ENCODE measurements at places on chromosomes 11 and 22. TPM values are rescaled to one million over a fixed set of nuclear protein-coding genes. Genes with fewer than 3 reads are reported as not detected.

VPREB1 gene
- total RNA-seq, result not detected

MICAL2 gene
- total RNA-seq, result 128 TPM

DNA sequence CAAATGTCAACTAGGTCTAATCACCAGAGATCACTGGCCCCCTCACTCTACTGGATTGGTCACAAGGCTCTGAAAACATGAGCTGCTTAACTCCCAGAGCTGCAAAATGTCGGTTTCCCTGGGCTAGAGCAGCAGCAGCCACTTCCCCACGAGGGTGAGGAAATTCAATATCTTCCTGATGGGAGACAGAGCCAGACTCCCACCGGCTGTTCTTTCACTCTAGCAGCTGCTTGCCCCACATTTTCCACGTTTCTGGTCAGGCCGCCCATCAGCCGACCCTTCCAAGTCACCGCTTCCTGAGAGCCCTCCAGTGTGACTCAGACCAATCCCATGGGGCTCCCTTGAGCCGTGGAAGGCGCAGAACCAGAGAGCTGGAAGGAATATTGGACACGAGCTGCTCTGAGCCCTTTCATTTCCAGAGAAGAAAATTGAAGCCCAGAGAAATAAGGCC lies 227.0 kb downstream of the ADAMTS15 start:
- peak; percentile 89 for DNase-seq

- no peak for DNase-seq
Observed at GRCh38 chr11:125446279-125446678, 49.8 kb downstream of the FEZ1 start.

SLC5A1 gene
- total RNA-seq, result 81.5 TPM

SYT7 gene
- 39.7 TPM for total RNA-seq

SIK3 gene
- 22.4 TPM for total RNA-seq

KCNJ4 gene
- 7.2 TPM for total RNA-seq

DNA sequence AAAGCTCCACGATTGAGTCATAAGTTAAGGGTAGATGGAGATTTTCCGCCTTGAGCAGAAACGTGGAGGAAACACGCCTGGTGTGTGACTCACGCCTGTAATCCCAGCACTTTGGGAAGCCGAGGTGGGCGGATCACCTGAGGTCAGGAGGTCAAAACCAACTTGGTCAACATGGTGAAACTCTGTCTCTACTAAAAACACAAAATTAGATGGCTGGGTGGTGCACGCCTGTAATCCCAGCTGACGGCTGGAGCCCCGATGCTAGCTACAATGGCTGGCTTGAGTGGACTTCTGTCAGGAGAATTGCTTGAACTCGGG lies 17.3 kb upstream of the DGCR8 start:
- no peak for DNase-seq

GRCh38 chr11:44997566-44997965 lies 46.9 kb upstream of the TP53I11 start:
- no peak for DNase-seq

DNA sequence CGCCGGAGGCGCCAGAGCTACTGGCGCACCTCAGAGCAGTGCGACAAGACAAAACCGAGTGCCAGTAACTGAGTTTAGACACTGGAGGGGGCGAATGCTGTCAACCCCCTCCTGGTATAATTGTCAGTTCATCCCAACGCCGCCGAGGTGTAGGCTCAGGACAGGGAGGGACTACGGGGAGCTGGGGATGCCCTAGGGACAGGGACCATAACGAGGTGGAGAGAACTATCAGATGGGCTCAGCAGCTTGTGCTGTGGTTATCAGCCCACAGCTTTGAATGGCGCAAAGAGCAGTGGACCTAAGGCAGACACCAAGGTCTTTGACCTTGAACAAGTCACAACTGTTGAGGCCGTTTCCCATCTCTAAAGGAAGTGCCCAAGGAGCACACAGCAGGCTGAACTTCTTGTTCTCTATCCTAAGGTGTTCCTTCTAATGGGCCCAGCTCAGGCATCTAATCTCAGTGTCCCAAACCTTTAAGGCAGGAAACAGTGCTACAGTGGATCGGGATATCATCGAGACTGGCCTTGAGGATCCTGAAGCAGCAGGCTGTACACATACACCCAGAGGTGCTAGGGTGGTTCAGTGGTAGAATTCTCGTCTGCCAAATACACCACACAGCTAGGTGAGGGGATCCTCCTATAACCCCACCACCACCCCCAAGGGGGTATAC lies 958 bp upstream of the TUT1 start:
- no peak for DNase-seq

RAC2 gene
- total RNA-seq, result 12.5 TPM

DNA sequence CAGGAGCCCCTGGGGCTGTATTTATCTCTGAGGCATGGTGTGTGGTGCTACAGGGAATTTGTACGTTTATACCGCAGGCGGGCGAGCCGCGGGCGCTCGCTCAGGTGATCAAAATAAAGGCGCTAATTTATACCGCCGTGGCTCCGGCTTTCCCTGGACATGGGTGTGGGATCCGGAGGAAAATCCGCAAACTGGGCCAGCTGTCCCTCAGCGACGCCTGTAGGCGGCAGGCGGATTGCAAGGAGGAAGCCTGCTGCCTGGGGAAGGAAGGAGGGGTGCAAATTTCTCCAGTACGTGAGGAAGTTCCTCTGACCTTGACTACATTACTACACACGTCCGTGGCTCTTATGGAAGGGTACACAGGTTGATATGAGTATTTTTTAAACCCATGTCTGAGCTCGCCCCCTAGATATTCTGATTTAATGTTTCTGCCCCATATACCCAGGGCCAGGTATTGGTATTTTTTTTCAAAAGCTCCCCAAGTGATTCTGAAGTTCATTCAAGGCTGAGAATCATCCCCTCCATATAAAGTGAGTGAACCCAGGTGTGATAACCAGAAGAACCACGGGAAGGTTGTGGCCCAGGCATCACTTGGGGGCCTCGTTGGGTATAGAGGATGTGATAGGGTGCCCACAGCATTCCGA lies 2.8 kb downstream of the MYOD1 start:
- DNase-seq, result no peak

TMPRSS5 gene
- total RNA-seq, result 2.1 TPM

- no peak for DNase-seq
Observed at GRCh38 chr11:45610627-45611026, 54.8 kb downstream of the CHST1 start.

RBM14 gene
- 35.2 TPM for total RNA-seq

DNA sequence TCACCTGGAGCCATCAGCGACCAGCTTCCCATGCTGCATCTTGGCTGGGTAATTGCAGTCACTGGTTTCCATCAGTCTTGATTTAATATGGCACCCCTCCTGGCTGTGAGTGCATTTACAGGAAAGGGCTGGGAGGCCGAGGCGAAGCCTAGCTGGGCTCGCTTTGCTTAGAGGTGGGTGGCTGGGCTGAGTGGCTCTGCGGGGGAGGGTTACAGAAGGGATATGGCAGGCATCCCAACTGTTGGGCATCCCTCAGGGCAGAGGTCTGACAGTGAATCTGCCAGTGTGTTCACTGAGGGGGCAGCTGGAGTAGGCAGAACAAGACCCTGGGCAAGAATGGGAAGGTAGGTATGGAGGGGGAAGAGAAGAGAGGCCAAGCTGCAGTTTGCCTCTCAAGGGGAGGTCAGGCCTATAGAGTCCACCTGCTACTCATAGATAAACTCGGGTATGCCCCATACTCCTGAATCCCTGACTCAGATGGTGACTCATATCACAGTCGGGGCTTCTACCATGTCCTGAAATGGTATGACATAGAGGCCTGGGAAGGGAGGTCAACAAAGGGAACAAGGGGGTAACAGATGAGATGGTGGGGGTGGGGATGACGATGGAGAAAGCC lies 77.5 kb upstream of the PHOX2A start:
- no peak for DNase-seq

OR10A3 gene
- total RNA-seq, result not detected

POU2AF3 gene
- total RNA-seq, result 0.44 TPM

CHRM4 gene
- not detected for total RNA-seq

- no peak for DNase-seq
Observed at GRCh38 chr22:31538815-31539214, 42.5 kb downstream of the SFI1 start.

DNA sequence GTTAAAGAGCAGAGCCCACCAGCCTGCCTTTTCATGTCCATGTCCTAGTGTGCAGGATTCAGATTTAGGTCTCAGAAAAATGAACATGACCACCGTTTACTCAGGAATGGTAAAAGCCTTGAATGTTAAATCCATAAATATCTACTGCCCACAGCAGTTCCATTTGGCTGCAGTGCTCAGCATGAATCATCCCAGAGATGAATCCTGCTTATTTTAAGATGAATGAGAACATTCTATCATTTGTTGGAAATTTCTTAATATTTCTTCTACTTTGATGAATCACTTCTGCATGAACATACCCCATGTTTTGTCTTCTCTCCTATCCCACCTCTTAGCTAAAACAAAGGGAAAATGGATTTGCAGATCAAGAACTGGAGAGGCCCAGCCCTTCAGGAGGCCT lies 47.5 kb upstream of the AQP11 start:
- no peak for DNase-seq

DNA sequence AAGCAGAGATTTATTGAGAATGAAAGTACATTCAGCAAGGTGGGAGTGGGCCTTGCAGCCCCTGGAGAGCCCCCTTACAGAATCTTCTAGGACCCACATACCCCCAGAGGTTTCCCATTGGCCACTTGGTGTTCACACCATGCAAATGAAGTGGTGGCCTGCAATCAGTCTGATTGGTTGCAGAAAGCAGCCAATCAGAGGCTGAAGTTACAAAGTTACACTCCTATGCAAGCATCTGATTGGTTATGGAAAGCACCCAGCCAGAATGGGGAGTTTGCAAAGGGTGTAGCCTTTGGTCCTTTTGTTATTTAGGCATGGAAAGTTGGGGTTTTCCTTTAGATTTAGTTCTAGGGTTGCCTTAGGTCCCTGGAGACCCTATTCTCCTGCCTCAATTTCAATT lies 34.9 kb downstream of the UVRAG start:
- no peak for DNase-seq

DNA sequence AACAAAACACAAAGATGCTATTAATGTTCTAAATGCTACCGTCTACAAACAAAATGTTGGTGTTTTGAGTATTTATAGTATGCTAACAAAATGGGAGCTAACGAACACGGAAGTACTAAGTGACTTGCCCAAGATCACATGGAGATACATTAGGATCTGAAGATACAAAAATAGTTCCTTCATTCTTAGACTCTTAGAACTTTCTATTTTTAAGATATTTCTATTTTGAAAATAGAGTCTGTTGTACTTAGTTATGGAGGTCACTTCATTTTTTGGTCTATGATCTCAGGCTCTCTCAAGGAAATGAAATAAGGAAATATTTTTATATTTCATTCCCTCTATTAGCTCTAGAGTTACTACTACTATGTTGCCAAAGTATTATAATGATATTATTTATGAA lies 64.2 kb downstream of the APOL5 start:
- no peak for DNase-seq

- no peak for DNase-seq
Observed at GRCh38 chr11:61157743-61158142, 3.5 kb downstream of the VPS37C start.

DNA sequence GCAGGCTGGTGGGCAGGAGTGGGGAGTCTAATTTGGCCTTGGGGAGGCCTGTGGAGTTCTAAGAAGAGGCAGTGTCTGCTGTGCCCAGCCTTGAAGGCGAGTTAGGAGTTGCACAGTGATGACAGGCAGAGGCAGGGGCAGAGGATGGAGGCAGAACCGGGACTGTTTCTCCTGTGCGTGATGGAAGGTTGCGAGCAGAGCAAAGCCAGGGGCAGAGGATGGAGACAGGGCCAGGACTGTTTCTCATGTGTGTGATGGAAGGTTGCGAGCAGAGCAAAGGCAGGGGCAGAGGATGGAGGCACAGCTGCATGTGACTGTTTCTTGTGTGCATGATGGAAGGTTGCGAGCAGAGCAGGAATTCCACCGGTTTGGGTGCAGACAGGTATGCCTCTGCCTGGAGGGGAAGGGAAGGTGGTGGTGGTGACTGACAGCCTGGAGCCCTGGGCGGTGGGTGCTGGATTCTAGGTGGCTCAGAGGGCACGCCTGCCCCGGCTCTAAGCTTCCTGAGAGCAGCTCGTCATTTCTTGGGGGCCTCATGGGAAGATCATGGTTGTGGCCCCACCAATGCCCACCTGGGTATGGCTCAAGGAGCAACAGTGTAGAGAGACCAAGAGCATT lies 8.7 kb downstream of the B4GALNT4 start:
- no peak for DNase-seq

- DNase-seq, result peak; percentile 58
Observed at GRCh38 chr22:43993072-43993760, 30.9 kb upstream of the PARVB start.

DNA sequence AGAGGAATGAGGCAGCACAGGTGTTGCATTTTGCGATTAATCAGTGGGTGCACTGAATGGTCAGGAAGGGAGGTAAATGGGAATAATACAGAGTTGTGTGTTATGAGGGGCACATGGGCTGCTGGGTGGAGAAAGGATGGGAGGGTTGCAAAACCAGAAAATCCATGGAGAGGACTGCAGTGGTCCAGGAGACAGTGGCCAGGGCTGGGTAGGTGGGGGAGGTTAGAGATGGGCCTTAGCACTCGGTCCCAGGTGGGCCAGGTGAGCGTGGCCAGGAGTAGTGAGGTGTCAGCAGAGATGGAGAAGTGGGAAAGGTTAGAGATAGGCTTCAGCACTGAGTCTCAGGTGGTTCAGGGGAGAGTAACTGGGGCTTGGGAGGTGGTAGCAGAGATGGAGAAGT lies 399.1 kb upstream of the LARGE1 start:
- no peak for DNase-seq

PLEKHA7 gene
- total RNA-seq, result 23.6 TPM

- DNase-seq, result no peak
Observed at GRCh38 chr11:69460540-69461257, 20.8 kb upstream of the LINC01488 start.

- no peak for DNase-seq
Observed at GRCh38 chr11:12918667-12919066, 90.4 kb upstream of the RASSF10 start.

FAM118A gene
- 20.9 TPM for total RNA-seq

DNA sequence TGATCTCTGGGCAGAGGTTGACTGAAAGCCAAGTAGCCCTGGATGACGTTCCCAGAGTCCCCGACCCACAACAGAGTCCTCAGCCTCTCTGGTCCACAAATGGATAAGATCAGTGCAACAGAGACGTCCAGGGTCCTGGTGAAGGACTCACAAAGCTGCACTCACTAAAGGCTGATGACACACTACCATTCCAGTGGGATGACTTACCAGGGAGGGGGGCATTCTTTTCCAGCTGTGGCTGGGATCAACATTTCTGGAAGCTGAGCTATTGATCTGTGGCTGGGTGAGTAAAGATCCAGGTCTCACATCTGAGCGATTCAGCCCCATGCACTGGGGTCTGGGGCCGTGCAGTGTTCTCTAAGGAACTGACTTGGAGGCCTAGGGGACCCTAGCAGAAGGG lies 296.2 kb downstream of the NTM start:
- no peak for DNase-seq

MOGAT2 gene
- total RNA-seq, result 0.38 TPM

- DNase-seq, result no peak
Observed at GRCh38 chr11:16928044-16928443, 86.2 kb downstream of the PLEKHA7 start.
